ENCODE measurements at places on chromosomes 11 and 22.

GRCh38 chr11:15933886-15934625 lies 422.3 kb downstream of the SOX6 start:
- no peak for DNase-seq

DNA sequence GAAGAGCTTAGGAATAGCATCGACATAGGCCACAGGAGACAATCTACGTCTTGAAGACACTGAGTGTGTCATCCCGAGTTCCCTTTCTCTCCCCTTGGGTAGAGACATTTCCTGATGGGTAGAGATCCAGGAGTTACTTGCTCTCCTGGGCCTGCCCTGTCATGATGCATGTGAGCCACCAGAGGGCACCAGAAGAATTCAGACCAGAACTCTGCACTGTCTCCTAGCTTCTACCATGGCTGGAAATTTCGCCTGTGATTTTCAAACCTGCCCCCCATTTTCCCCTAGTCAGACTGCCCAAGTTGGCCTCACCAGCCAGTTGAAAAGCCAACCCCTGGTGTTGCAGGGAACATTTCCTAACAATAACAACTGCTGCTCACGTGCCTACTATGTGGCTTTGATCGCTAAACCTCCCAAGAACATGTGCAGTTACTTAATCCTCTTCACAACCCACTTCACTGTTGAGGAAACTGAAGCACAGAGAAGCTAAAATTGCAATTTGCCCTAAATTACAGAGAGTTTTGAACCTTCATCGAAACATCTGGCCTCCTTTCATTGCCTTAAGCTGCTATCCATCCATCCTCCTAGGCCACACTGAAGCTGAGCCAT lies 47.2 kb downstream of the C11orf58 start:
- DNase-seq, result peak; percentile 77

DNA sequence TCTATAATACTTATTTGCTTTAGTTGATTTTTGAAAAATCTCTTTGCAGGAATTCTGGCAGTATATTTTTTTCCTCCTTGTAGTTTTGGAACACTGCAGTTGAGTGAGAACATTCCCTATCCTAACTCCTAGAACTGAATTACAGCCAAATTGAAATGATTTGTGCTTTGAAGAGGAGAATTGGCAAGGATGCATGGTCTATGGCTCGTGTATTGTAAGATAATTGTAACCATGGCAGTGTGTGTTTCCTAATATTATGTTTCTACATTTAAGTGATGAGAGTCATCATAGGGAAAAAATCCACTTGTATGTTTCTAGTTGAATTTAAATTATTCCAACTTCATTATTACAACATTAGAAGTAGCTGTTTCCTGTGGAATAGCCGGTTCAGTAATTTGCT lies 80.9 kb upstream of the MYO18B start:
- no peak for DNase-seq

- no peak for DNase-seq
These were observed 74.8 kb downstream of the ZNF280B start for GRCh38 chr22:22433770-22434169.

DNA sequence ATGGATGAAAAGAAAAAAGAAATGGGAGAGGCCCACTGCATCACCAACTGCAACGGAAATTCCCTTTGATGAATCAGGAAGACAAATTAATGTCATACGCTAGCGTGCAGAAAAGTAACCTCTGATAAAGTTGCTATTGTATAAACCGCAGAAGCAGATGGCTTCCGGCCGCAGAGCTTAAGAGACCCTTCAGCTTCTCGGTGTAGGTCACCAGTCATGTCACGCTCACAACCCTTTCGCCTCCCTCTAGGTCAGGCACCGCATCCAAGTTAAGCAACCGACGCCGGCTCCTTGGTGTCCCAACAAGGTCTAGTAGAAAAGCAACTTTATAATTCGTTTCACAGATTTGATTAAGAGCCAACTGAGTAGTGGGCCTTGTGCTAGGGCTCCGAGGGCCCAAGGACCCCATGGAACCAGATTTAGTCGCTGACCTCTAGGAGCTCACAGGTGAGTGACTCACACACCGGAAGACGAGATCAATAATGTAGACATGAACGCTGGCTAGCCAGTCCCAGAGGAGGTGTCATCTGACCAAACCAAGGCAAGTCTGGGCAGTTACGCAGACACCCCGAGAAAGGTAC lies 1.2 kb upstream of the ZFP91 start:
- DNase-seq, result peak; percentile 64

- DNase-seq, result no peak
These were observed 100.3 kb downstream of the GUCY1A2 start for GRCh38 chr11:106917973-106918372.

DNA sequence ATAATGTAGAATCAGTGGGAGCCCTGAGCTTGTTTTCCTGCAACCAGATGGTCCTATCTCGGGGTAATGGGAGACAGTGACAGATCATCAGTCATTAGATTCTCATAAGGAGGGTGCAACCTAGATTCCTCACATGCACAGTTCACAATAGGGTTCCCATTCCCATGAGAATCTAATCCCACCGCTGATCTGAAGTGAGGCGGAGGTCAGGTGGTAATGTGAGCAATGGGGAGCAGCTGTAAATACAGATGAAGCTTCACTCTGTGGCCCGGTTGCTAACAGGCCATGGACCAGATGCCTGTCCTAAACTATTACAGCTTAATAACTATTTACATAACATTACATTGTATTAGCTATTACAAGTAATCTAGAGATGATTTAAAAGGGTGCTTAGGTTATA lies 17.0 kb downstream of the DIXDC1 start:
- no peak for DNase-seq

DNA sequence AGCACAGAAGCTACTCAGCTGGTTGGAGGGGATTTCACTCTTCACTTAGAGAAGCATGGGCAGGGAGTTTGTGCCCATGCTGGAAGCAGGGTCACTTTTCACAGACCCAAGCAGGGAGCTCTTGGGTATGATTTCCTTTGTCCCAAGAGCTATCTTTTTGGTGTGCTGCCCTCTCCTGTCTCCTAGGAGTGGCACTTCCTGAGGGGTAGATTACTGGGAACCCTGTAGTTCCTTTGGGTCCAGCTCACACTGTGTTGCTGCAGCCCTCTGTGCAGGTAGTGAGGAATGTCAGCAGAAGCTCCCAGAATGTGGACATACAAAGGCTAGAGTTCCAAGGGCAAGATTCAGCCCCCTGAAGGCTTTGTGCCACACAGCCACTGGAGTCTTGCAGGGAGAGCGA lies 537.1 kb upstream of the ANO3 start:
- DNase-seq, result no peak

GRCh38 chr11:80331694-80332093 lies 890.9 kb upstream of the TENM4 start:
- no peak for DNase-seq

DNA sequence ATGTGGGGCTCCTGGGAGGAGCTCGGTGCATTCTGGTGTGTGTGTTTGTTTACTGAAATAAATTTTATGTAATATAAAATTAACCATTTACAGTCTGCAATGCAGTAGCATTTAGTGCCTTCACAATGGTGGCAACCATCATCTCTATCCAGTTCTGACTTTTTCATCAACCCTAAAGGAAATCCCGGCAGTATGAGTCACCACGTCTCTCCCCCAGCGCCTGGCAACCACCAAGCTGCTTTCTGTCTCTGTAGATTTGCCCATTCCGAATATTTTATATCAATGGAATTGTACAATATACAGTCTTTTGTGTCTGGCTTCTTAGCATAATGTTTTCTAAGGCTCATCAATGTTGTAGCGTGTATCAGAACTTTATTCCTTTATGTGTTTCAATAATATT lies 300.5 kb downstream of the MIAT start:
- no peak for DNase-seq

DNA sequence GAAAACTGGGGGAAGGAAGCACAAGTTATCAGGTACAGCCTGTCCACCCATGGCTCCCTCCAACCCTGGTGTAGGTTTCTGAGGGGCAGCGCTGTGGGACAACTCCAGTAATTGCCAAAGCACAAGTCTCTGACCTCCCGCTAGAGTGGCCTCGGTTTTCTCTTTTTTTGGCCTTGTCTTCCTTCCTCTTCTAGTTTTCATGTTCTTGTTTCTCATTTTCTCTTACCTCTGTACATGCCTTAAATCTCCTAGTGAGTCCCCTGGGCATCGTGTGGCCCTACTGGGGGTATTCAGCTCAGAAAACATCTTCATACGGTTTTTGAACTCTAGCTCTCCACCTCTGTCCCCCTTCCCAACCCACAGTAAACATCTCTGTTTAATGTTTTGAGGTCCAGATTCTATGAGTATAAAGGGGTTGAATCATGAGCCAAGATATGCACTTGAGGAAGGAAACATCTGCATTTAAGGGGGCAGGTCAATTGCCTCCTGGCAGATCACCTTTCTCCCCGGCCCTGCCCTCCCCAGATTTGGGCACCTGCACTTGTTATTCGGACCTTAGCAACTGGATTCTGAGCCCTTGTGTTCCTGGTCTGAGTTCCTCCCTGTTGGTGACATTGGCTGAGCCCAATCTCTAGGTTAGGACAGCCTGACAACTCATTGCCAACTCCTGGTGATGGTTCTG lies 8.4 kb upstream of the LMO2 start:
- no peak for DNase-seq

DNA sequence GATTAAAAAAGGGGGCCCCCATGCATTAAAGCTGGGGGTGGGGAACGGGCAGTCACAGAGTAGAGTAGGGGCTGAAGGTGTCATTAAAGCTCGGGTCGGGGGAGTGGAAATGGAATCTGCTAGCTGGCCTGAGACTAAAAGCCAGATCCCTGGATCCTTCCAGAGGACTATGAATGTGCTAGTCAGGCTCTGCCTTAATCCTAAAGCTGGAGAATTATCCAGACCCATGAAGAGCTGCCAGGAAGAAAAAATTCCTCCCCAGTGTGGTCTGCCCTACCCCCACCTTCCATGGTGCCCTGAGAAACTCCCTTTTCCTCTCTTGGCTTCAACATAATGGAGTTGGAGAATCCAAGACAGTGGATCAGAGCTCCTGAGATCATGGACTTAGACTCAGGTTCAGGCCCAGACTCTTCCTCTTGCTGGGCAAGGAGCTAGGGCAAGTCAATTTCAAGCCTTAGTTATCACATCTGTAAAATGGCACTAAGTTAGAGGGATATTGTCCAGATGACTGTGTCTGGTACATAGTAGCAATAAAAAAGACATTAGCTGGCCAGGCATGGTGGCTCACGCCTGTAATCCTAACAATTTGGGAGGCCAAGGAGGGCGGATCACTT lies 24.0 kb upstream of the SMTN start:
- DNase-seq, result no peak

DNA sequence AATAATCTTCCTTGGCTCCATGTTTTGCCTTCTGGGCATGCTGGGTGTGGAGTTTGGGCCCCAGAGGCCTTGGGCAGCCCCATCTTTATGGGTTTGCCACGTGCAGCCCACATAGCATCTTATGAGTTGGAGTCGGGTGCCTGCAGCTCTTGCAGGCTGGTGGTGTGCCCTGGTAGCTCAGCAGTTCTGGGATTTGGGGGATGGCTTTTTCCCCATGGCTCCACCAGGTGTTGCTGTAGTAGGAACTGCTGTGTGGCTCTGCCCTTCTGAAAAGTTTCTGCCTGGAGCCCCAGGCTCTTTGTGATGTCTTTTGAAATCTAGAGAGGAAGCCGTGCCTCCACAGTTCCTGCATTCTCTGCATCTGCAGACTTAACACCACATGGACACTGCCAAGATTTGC lies 16.8 kb downstream of the EED start:
- DNase-seq, result no peak

DNA sequence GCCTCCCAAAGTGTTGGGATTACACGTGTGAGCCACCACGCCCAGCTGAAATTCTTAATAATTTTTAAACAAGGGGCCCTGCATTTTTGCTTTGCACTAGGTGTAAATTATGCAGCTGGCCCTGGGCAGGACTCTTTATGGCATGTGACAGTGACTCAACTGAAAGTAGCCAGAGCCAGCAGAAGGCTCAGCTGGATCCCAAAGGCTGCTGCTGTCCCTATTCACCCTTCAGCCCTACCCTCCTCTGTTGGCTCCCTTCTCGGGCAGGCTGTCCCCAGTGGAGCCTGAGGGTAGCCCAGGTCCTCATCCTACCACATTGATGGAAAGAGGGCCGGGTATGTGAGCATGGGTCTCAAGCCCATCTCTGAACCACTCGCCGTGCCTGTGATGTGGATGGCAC lies 45.6 kb downstream of the CD82 start:
- DNase-seq, result no peak

GRCh38 chr11:62611705-62612365 lies 740 bp downstream of the EML3 start:
- no peak for DNase-seq

DNA sequence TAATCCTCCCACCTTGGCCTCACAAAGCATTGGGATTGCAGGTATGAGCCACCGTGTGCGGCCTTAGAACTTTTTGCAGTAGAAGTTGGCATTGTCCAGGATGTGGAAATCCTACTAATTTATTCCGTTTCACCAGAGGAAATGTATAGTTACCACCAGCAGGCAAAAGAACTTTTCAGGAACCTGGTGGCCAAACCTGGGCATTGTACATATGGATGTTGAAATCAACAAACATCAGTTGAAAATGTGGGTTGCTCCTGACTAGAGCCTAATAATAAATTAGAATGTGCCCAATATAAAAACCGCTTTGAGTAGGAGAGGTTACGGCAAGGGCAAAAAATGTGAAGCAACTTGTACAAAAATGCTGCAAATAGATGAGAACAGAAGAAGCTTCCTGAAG lies 40.7 kb upstream of the XBP1 start:
- DNase-seq, result no peak

DNA sequence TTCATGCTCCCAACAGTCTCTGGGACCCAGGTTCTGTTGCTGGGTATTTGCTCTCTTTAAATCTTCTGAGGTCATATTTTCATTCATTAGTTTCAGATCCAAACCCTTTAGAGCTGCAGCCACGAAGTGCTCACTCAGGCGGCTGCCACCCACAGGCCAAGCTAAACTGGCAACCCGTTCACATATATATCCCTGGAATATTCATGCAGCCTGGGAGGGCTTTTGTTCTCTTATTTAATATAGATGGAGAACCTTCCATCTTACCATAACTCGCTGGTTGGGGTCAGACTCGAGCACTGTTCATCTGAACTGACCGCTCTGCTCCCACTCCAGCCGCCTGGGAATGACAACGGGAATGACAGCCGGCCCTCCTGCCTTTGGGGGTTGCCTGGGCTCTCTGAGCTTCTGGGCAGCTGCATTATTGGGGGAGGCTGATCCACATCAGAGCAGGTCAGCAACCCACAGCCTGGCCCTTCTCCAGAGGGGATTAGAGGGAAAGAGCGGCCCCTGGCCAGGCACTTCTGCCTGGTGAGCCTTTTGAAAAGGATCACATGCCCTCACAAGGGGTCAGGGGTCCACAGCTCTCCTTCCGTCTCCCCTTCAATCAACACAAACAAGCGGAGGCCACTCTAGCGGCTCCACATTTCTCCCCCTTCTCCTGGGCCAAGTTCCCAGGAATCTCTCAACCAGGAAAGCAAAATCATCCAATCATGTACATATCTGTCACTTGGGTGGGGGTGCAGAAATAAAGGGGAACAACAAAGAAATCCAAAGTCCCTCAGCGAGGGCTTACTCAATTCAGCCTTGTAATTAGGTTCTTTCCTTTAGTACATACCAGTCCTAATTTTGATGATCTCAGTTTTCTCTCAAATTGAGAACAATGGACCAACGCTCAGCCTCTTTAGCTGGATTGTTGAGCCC lies 11.8 kb downstream of the TMEM184B start:
- DNase-seq, result no peak

- no peak for DNase-seq
These were observed 593.5 kb upstream of the FAT3 start for GRCh38 chr11:91630916-91631673.
